ENCODE measurements at places on chromosomes 4 and X. TPM values are rescaled to one million over a fixed set of nuclear protein-coding genes. Genes with fewer than 3 reads are reported as not detected.

GRCh38 chr4:41989994-41990364 is 351 bp upstream of the SLC30A9 start:
- DNase-seq, result no peak

DNA sequence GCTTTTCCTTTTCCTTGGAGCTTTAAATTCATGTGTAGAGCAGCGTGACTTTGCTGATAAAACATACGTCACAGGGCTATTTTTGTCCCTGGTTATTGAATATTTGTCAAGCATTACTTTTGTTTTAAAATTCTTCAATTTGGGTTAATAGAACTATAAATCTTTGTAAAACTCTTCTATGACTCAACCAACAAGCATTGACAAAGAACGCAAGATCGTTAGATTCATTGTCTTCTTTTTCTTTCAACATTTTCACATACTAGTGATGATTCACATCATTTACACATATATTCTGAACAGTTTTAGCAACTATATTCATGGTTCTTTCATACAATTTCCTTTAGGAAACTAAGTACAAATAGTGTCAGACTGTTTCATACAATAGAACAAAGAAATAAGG is 72.0 kb upstream of the GPM6A start:
- no peak for DNase-seq

DNA sequence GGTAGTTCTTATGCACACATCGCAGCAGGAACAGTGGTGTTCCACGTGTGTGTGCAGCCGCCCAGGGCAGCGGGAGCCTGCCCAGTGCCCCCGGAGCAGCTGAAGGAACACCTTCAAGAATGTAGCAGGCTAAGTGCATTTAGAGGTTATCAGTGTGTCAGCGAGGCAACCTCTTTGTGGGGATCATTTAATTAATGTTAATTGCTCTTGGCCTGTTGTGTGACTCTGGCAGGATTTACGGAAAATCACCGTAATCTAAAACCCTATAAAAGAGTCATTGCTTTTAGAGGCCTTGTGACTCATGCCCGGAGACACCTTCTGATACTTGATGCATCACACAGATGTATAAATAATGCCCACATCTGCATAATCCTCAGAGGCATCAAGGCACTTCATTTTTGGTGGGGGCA is 47.3 kb upstream of the GATB start:
- DNase-seq, result no peak

GRCh38 chrX:34426334-34426733 is 230.8 kb downstream of the TMEM47 start:
- DNase-seq, result no peak

GRCh38 chrX:71067089-71067488 is 1.0 kb downstream of the SNX12 start:
- DNase-seq, result no peak

DNA sequence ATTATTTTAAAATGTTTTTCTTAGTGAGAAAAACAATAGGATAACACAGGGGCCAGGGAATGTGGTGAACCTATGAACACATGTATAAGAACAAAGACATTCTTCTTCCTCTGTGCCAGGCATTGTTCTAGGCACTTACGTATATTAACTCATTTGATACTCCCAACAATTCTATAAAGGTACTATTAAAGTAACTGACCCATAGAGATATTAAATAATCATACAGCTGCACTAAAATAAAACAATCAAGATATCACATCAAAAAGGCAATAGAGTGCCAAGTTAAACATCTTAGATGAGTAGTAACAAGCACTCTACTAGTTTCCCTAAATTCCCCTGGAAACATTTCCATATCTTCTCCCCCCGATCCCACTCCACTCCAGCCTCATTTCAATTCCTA is 33.4 kb downstream of the SLC39A8 start:
- DNase-seq, result no peak

- DNase-seq, result no peak
These were observed 333.9 kb downstream of the SH2D1A start for GRCh38 chrX:124680287-124680686.

DNA sequence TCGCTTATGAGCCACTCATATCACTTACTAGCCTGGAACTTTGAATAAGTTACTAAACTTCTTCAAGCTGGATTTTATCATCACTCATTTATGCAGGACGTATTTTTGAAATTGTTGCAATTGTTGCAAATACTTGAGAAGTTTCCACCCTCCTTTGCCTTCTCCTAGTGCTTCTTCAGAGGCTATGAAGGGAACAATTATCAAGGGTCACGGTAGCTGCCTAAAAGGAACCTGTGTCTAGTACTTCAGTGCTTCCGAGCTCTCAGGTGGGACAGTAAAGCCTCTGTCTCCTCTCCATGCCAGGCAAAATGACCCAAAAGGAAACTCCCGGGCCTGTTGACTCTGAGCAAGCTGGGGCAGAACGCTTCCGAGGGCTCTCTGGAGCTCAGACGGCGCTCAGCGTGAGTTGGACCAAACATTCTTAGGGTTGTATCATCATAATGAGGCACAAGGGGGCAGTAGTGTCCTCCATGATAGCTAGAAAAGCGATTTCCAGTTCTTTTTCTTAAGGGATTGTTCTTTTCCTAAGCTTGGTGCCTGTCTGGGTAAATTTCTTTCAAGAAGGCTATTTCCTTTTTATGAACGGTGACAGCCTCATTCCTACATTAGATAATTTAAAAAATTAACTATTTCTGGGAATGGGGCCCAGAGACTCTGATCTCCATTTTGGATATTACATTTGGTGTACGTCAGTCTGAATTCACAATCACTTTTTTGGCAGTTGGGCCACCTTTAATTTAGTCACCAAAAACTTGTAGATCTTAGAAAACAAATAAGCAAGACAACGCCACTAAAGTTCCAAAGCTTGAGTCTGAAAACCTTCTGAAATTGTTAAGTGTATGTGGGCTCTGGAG is 73.1 kb downstream of the PACRGL start:
- no peak for DNase-seq

GRCh38 chr4:176448761-176449160 is 129.0 kb downstream of the SPCS3 start:
- DNase-seq, result no peak

GRCh38 chr4:27176400-27176799 is 315.8 kb downstream of the STIM2 start:
- DNase-seq, result no peak

GRCh38 chr4:118173956-118174725 is 139.9 kb downstream of the NDST3 start:
- DNase-seq, result no peak

DNA sequence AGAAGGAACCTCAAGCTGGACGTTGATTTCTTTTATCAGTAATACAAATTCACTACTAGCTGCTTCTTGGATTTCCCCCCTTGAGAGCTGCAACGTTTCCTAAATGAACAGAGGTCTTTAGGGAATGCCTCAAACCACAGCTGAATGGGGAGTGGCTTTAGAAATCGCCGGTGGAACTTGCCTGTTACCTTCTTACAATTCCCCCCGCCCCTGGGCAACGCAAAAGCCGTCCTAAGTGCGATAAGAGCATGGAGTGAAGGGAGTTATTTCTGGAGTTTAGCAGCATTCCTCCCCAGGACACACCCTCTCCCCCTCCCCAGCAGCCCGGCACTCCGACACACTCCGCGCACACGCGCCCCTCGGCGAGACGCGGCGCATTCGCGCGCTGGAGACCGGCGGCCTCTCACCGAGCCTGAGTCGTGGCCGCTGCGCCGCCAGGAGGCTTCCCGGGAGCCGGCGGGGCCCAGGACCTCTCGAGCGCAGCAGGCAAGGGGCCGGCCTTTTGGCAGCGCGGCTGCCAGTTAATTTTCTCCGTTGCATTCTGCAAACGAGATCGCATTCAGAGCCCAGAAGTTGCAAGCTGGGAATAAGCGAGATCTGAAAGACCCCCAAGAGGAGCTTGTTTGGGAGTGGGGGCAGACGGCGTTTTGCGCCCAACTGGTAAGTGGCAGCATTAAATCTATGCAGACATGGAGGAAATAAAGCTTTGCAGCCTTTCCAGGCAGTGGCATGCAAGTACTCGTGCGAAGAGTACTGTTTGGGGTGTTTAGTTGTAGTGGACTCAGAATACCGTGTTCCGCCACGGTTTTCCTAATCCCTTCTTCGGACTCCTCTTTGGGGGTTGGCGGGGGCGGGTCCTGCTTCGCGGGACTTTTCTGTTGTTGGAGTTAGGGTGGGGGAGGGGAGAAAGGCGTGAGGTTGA is 134.7 kb downstream of the PALLD start:
- no peak for DNase-seq

DNA sequence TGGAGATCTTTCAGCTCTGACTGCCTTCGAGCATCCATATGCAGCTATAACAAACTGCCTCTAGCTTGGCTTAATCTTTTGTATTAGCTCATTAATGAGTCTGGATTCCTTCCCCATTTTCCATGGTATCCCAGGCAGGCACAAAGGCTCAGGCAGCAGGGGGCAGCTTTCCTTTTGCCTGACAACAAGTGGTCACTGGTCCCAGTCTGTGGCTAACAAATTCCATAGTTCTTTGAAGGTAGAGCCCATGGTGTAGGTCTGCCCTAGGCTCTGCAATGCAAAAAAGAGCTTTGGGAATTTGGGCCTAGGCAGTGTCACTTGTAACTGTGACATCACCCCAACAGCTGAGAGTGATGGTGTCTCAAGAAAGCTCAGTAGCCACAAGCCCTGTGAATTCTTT is 234.4 kb upstream of the GPC4 start:
- DNase-seq, result no peak

DNA sequence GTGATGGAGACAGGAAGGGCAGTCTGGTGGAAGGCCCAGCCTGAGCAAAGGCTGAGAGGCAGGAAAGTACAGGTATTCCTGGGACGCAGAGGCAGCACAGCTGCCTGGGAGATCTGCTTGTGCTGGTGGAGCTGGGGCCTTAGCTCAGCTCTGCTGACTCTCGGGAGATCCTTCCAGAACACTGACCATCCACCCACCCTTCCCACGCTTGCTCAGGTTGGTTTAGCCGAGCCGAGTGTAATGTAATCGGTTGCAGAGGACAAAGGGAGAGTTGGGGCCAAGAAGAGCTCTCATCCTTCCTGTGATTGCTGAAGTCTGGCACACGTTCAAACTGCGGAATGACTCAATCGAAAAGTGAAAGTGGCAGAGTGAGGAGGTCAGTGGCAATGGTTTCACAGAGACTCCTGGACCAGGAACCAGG is 43.1 kb upstream of the GPR78 start:
- DNase-seq, result no peak

DNA sequence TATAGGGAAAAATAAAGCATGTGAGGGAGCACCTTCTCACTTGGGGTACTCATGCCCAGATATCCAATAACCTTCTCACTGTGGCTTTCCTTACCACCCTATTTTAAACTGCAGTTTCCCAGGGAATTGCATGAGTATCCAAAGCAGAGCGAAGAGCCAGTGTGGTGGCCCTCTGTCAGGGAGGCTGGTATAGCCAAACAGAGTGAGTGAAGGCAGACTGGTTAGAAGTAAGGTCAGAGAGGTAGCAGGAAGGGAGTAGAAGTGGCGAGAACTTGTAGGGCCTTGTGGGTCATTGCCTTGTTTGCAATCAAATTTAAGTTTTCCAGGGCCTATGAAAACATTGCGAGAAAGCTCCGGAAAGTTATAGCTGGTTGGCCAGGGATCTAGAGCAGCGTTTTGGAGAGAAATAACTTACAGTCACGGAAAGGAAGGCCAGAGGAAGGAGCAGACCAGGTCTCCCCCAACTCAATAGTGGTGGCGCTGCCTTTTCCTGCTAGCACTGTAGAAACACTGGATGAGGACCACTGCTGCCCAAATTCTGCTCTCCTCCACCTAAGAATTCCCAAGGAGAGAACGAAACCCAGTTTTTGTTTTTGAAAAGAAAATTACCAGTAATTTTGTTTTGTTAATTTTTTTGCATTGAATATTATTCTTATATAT is 77.2 kb downstream of the PDLIM5 start:
- DNase-seq, result no peak

Gene VSIG4
- total RNA-seq, result not detected

Gene ARR3
- not detected for total RNA-seq

Gene DDX53
- not detected for total RNA-seq

Gene OCIAD2
- 70.6 TPM for total RNA-seq
